ENCODE measurements at places on chromosomes 13 and 19.

GRCh38 chr13:79287939-79288795, 117.9 kb downstream of the RBM26 start:
- no peak for DNase-seq

- DNase-seq: no peak
Measured at GRCh38 chr19:44846455-44847143, 502 bp downstream of the NECTIN2 start.

DNA sequence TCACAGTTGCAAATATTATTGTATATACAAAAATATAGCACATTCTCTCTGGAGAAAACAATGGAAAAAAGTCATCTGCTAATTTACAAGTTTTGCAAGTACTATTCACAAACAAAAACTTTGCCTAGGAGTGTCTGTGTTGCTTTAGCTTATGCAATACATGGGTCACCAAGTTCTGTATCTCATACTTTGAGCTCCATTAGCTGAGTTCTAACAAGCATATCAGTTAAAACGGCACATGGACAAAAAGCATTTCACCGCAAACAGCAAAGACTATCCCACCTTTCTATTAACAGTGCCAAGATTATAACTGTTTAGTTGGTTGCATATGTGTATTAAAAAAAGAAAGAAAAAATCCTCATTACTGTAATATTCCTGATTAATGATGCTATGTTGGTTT, 4.6 kb downstream of the SPRY2 start:
- DNase-seq: no peak

- DNase-seq: no peak
Measured at GRCh38 chr13:60080850-60081249, 82.9 kb downstream of the DIAPH3 start.

GRCh38 chr13:21060338-21061028, 903 bp downstream of the LATS2 start:
- no peak for DNase-seq

DNA sequence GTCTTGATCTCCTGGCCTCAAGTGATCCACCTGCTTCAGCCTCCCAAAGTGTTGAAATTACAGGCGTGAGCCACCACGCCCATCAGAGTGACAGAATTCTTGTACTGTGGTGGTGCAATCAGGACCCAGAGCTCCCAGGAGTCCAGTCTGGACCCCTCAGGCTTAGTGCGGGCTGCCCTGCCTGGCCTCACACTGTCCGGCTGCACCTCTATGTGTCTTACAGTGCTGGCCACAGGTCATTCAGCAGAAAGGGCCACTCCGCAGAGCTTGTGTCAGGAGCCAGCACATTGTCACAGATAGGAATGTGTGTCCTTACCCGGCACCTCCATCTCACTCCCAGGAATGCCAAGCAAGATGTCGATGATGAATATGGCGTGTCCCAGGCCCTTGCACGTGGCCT, 49.2 kb downstream of the SMARCA4 start:
- DNase-seq: no peak
